Hepatocyte (in vitro differentiated cells): ENCODE measurements at places on chromosomes 12 and 14.

- DNase-seq: no peak
Measured at GRCh38 chr14:96264853-96265252, 8.8 kb downstream of the BDKRB1 start.

DNA sequence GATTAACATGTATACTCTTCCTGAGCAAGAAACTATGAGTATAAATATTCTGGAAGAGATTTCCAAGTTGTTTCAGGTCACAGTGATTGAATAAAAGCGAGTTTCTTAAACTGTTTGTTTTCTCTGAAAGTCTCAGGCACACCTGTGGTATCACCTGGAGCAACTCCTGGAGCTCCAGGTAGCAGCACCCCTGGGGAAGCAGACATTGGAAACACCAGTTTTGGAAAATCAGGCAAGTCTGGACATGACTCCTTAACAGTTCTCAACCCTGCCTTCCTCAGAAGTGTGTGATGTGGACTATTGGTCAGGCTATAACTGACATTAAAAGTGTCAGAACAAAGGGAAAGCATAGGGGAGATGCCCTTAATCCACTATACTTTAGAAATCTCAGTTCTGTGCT lies 217.6 kb upstream of the CNTN1 start:
- DNase-seq: no peak

DNA sequence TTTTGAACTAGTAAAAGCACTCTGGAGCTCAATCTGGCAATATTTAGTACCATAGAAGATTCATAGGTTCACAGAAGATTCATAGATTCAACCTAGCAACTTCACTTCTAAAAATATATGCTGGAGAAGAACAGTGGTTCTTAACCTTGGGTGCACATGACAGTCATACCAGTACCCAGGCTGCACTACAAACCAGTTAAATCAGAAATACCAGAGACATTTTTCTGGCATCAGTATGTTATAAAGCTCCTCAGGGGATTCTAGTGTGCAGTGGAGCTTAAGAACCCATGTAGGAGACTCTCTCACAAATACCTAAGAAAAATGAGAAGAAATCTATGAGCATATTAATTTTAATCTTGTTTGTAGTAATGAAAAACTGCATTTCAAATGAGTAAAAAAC lies 46.6 kb downstream of the CNTN1 start:
- no peak for DNase-seq

DNA sequence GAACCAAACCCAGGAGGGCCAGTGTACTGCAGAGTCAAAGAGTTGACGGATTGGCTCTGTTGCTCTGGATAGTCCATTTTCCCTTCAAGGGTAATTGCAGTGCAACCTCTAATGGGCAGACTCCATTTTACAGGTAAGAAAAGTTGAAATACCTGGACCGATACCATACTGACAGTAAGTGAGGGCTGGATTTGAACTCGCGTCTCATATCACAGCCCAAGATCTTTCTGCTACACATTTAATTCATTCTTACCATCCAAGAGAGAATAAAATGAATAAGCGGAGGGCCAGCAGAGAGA lies 356 bp upstream of the ZC3H14 start:
- DNase-seq: no peak

DNA sequence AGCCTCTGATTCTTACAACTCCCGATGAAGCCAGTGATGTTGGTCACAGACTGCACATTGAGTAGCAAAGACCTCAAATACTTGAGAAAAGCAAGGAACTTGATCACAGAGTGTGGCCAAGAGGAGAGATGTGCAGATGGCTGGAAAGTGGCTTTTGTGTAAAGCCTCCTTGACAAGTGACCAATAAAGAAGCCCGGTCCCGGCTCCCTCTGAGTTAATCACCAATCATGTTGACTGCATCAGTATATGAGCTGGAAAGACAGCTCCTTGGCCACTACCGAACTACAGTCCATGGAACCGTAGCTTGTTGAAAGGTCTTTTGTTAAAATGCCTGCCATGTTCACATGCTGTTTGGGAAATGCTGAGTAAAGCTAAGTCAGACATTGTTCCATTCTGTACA lies 23.7 kb upstream of the SERPINA6 start:
- DNase-seq: no peak

- no peak for DNase-seq
Measured at GRCh38 chr14:64721391-64721791, 17.2 kb downstream of the PLEKHG3 start.

GRCh38 chr12:94762259-94762942 lies 112.0 kb upstream of the TMCC3 start:
- no peak for DNase-seq

DNA sequence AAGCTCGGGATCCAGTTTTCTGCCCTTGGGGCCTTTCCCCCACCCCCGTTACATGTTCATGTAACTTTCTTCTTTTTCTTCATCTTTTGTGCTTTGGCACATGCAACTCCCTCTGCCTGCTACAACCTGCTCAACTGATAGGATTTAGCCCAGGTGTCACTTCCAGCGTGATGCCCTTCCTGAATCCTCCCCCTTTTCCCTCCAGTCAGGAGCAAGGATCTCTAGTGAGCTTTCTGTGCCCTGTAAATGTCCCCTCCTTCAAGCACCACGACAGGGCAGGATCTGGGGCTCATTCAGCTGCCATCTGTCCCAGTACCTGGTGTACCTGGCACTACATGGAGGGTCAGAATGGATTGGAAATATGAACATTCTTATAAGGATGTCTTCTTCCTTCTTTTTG lies 15.3 kb downstream of the PELI2 start:
- no peak for DNase-seq

DNA sequence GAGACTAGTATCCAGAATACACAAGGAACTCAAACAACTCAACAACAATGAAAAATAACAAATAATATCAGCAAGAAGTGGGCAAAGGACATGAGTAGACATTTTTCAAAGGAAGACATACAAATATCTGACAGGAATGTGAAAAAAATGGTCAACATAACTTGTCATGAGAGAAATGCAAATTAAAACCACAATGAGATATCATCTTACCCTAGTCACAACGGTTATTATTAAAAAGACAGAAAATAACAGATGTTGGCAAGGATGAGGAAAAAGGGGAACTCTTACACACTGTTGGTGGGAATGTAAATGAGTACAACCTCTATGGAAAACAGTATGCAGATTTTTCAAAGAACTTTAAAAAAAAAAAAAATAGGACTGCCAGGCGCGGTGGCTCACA lies 20.4 kb downstream of the VWF start:
- DNase-seq: no peak

DNA sequence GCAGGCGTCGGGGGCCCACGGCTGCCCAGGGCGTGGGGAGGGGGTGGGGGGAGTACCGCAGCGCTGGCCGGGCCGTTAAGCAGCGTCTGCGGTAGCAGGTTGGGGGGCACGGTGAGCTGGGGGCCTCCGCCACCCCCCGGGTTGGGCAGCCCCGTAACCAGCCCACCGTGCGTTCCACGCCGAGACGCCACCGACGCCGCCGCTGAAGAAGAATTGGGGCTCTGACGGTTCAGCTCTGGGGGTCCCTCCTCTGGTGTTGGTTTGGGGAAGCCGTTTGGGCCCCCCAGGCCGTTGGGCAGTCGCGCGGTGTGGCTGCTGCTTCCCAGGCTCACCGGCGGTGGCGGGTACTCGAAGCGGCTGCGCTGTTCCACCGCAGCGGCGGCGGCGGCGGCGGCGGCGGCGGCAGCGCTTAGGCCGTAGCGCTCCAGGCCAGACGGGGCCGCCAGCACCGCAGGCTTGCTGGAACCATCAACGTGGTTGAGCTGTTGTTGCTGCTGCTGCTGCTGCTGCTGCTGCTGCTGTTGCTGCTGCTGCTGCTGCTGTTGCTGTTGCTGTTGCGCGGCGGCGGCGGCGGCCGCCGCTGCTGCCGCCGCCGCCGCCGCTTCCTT lies 1.5 kb downstream of the IRF2BPL start:
- peak; percentile 74 for DNase-seq

DNA sequence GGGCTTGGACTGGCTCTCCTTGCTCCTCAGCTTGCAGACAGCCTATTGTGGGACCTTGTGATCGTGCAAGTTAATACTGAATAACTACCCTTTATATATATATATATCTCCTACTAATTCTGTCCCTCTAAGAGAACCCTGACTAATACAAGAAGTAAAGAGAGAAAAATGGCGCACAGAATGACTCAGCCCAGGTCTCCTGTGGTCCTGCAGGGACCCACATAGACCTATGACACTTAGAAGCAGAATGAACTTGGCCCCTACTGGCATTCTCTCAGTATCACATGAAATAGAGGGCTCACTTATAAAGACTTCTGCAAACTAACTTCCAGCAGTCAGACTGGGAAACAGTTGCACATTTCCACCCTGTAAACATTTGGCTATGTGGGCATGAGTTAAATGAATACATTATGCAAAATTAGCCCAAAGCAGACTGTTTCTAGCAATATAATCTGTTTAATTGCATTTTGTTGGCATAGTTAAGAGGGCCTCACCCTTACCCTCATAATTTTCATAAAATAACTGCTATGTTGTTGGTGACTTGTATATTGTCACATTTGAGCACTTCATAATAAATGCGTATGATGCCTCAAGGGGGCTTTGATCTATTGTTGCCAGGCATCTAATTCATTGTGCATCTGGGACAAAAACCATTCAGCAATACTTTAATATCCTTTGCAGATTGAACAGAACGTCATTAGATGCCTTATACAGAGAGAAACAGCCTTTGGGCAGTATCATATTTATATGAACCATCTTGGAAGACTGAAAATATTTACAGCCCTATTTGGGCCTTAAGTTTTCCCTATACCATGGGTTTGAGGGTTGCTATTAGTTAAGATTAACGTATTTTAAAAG lies 349.7 kb upstream of the DIO2 start:
- DNase-seq: no peak

- DNase-seq: no peak
Measured at GRCh38 chr14:90585106-90585505, 188.3 kb downstream of the CALM1 start.

DNA sequence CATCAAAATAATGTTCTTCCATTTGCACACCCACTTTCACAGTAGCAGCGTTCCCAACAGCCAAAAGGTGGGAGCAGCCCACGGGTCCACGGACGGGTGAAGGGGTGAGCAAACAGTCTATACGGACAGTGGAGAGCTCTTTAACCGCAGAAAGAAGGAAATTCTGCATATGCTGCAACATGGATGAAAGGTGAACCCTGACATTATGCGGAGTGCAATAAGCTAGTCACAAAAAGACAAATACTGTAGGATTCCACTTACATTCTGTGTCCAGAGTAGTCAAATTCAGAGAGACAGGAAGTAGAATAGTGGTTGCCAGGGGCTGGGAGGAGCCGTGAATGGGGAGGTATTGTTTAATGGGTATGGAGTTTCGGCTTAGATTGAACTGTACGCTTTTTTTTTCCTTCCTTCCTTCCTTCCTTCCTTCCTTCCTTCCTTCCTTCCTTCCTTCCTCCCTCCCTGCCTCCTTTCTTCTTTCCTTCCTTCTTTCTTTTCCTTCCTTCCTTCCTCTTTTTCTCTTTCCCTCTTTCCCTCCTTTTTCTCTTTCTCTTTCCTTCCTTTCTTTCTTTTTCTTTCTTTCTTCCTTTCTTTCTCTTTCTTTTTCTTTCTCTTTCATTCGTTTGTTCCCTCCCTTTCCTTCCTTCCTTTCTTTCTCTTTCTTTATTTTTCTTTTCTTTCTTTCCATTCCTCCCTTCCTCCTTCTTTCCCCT lies 15.8 kb upstream of the ANKRD9 start:
- peak; percentile 67 for DNase-seq

GRCh38 chr12:125470838-125471783 lies 405.9 kb downstream of the AACS start:
- peak; percentile 17 for DNase-seq

GRCh38 chr12:52130711-52131110 lies 51.2 kb downstream of the SMIM41 start:
- no peak for DNase-seq

GRCh38 chr14:104657101-104657524 lies 32.3 kb upstream of the INF2 start:
- no peak for DNase-seq
